Effector memory CD8-positive, alpha-beta T cell (primary cell): ENCODE measurements at places on chromosomes 16 and 17.
A peak's percentile ranks its signal among the peaks of the same experiment; 100 is the strongest.

DNA sequence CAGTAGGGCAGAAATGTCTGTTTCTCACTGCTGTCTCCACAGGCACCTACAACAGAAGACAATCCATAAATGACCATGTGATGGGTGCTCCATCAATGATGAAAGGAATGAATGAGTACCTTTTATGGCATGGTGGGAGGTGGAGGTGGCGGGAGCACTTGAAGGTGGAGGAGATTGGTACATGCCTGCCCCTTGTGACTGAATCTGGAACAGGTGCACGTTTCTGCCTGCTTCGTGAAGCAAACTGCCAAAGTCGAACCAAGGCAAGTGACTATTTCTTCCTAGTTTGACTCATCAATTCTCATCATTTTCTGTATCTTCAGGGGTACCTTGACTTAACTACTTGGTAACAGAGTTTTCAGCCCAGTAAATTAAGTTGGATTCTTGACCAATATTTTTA lies 25.4 kb downstream of the CDRT15 start:
- no peak for DNase-seq

GRCh38 chr17:75722076-75722475 lies 817 bp downstream of the ITGB4 start:
- DNase-seq = no peak

DNA sequence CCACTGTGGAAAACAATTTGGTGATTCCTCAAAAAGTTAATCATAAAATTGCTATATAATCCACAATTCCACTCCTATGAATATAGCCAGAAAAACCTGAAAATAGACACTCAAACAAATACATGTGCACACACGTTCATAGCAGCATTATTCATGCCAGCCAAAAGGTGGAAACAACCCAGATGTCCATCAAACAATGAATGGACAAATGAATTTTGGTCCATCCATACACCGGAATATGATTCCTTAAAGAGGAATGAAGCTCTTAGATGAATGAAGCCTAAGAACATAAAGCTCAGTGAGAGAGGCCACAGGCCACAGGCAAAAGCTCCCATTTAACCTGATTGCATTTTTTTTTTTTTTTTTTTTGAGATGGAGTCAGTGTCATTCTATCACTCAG lies 114.6 kb upstream of the TNRC6C start:
- no peak for DNase-seq

- no peak for DNase-seq
Observed at GRCh38 chr16:83245061-83245460, 562.7 kb upstream of the HSBP1 start.

GRCh38 chr17:82674656-82675475 lies 23.6 kb downstream of the RAB40B start:
- no peak for DNase-seq

- DNase-seq = no peak
Observed at GRCh38 chr17:70653850-70654249, 484.5 kb downstream of the KCNJ2 start.

DNA sequence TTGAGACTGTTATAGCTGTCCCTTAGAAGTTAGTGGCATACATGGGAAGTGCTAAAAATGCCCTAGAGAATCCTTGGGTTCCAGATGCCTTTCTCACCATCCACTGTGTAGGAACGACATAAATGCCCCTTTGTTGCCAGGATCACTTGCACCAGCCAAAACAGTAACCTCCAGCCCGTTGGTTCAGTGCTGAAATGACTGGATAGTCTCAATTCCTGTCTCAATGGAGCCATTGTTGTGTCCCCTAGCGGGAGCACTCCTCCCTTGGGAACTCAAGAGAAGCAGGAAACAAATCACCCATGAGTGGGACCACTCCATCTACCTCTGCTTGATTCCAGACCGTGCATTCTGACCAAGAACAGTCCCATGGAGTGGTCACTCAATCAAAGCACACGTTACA lies 23.1 kb downstream of the MPHOSPH6 start:
- no peak for DNase-seq

GRCh38 chr17:81428948-81429774 lies 33.9 kb downstream of the BAHCC1 start:
- no peak for DNase-seq

GRCh38 chr17:2025220-2025621 lies at the start of gene RTN4RL1:
RTN4RL1 (minus strand) TSS chr17:2025334; CDS start chr17:2024865, 469 bp downstream.
- DNase-seq = peak; percentile 56

- DNase-seq = no peak
Observed at GRCh38 chr16:19294156-19294649, 8.7 kb downstream of the CLEC19A start.

DNA sequence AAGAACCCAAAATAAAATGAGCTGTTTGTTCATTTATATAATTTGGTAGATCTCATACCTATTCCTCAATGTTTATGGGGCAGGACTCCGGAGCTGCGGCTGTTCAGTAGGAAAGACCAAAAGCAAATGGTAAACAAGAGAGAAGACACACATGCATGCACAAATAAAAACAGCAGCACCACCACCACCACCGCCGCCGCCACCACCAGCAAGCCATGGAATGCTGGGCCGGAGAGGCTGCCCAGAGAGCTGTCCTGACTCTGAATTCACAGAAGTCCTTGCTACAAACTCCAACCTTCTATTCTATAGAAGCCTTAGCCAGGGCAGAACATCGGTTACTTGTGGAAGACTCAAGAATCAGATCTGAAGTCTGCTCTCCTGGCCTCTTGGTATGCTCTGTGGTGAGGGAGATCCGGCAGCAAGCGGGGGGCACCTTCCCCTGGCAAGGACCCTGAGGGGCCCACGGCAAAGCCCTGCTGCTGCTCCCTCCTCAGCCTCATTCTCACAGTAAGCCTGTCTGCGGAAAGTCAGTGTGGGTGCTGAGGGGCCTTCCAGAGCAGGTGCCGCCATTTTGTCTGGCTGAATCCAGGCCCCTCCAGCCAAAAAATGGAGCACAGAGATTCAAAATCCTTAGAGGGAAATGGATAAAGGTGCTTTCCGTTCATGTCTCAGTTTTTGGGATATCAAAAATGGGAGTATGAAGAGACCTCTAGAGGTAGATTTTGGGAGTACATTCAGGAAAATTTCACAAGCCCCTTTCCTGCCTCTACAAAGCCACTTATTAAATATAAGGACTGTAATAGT lies 6.4 kb upstream of the FOXJ1 start:
- no peak for DNase-seq

- no peak for DNase-seq
Observed at GRCh38 chr17:57565176-57565575, 179.9 kb downstream of the CCDC182 start.

GRCh38 chr17:29205047-29205446 lies 24.8 kb upstream of the MYO18A start:
- no peak for DNase-seq
